ENCODE measurements at places on chromosomes 4 and X.

DNA sequence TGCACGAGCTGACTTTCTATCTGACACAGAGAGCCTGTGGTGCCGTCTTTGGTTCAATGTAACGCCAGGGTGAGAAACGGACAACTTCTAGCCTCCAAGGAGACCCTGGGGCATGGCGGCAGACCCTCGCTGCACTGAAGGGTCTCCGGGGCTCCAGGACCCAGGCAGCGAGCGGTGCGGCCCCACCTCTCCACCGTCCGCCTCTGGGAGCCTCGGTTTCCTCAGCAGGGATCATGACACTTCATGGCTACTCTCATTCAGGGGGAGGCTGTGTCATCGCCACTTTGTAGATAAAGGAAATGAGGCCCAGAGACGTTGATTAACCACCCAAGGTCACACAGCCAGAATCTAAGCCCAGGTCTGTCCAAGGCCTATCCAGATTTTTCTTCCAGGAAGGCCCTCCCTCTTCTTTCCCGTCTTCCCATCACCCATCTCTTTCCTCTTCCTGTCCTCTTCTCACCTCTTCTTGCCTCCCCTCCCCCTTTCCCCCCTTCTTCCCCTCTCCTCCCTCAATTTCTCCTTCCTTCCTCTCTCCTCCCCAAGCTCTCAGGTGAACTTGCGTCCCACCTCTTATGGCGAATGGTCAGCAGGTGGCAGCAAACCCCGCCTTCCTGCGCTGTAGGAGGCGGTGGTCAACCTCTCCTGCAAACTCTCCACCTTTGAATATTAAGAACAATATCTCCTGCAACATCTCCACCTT, 69.3 kb upstream of the HMX1 start:
- no peak for DNase-seq

GRCh38 chr4:101200561-101200960, 146.8 kb downstream of the PPP3CA start:
- no peak for DNase-seq

GRCh38 chrX:16834806-16835205, 35.4 kb downstream of the RBBP7 start:
- DNase-seq = no peak

DNA sequence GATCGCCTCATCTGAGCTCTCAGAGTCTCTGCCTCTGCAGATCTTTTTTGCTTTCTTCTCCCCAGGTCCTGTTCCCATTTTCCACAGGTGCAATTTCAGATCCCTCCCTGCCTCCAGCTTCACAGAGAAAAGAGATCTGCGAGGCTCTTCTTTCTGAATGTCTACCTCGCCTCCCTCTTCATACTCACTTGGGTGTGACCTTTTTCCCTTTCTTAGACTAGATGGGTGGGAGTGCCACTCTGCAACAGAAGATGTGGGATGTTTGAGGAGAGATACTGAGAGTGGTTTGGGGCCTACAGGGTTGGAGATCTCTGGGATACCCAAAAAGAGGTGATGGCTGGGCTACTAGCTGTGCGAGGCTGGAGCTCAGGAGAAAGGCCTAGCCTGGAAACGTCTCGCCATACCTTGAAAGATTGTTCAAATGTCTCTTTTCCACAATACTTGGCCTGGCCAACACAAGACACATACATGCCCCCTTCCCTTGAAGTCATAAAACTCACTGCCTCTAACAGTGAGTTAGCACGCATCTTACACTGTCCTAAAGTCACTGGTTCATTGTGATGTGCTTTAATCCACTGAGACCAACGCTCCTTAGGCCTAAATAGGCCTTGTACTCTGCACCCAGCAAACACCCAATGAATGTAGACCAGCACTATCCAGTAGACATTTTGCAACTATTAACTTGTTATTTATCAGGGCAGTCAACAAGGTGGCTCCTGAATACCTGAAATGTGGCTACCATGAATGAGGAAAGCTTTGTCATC, 33.6 kb downstream of the IRF2 start:
- DNase-seq = no peak

DNA sequence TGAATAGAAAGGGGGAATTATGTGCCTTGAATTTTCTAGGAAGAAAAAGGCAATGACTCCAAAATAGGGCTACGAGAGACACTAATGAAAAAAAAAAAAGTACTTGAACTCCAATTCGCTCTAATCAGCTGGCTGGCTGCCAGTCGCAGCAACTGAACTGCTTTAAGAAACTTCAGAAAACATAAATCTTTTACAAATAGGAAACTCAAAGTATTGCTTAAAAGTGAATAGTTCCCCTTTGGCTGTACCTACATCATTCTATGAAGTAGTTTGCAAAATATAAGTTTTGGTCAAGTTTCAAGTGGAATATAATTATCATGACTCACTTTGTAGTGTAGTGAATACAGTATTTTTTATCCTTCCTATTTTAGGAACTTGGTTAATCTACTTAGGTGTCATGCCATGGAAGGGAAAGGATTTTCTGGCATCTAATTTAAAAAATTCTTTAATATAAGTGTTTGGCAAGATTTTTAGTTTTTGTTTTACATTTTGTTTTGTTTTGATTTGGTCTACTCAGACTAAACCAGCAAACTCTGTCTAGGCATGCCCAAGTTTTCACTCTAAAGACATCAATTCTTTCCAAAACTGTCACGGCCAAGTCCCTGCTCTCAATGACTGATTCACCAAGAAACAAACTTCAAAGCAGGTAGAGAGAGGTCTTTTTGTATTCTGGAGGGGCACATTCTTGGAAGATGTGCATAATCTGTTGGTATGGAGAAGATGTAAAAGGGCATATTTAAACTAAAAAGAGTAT, 382.4 kb upstream of the GALNT7 start:
- no peak for DNase-seq

DNA sequence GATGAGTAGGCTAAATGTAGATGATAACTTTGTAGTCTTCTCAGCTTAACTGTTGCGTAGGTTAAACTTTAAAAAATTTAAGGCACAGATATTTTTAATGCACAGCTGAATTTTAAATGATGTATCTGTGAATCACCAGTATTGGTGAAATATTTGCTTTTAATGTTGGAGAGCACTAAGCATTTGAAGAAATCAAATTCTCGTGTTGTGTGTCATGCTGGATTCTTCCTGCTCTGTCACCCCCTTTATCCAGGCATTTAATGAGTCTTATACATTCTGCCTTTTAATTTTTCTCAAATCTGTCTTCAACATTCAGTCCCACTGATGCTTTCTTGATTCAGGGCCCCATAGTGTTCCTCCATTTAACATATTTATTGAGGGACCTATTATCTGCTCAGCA, 76.7 kb downstream of the SLC4A4 start:
- no peak for DNase-seq

- no peak for DNase-seq
Observed at GRCh38 chrX:8969378-8969777, 64.5 kb downstream of the FAM9B start.

DNA sequence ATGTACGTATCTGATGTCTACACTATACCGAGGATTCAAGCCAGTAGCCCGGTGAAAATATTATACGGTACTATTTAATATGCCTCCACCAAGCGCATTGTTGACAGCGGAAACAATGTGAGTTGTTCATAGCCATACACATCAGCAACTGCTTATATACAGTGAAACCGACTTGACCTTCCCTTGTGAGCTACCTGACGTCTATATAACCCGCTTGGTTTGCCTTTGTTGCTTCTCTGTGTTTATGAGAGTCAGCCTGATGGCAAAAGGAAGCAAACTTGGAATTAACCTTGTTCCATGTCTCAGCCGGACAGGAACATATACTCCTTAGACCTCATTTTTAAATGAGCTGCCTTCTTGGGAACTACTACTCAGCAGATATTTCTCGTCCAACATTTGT, 211.8 kb downstream of the DCTD start:
- no peak for DNase-seq

DNA sequence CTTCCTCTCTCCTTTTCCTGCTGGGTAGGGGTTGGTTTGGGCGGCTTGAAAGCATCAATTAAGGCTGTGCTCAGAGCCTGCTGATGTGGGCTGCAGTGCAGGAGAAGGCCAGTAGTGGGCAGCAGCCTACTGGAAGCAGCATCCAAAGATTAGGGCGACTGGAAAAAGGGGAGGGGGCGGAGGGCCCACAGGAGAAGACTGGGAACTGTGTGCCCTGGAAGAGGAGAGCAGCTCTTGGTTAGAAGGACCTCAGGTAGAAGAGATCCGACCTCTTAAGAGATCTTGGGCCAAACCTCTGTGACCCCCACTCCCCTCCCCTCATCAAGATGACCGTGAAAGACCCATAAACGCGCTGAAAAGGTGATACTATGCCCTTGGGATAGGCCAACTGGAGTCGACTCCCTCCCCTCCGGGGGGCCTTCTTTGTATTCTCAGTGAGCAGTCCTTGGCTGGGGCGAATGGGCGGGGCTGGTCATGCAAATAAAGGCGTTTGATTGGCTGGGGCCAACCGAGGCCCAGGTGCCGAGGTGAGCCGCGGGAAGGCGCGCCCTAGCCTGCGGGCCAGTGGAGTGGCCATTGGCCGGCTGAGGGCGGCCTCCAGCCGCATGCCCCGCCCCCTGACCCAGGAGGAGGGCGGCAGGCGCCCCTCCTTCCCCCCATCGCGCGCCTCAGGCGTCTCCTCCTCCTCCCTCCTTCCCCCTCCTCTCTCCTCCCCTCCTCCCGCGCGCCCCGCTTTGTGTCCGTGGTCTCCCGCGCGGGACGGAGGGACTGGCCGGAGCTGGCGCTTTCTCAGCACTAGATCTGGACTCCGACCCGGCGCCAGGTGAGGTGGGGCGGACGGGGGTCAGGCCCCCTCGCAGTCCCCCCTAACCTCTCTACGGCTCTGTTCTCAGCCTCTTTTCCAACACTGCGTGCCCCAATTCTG, 10.1 kb downstream of the DLG3 start:
- peak; percentile 70 for DNase-seq

- no peak for DNase-seq
Observed at GRCh38 chrX:136159611-136160025, 12.3 kb downstream of the FHL1 start.

- no peak for DNase-seq
Observed at GRCh38 chr4:52234561-52235440, 183.7 kb downstream of the SPATA18 start.

GRCh38 chr4:124943938-124944337, 231.4 kb upstream of the ANKRD50 start:
- no peak for DNase-seq

- DNase-seq = no peak
Observed at GRCh38 chrX:64202808-64203325, 2.6 kb downstream of the AMER1 start.

- no peak for DNase-seq
Observed at GRCh38 chr4:101217353-101218031, 129.8 kb downstream of the PPP3CA start.

DNA sequence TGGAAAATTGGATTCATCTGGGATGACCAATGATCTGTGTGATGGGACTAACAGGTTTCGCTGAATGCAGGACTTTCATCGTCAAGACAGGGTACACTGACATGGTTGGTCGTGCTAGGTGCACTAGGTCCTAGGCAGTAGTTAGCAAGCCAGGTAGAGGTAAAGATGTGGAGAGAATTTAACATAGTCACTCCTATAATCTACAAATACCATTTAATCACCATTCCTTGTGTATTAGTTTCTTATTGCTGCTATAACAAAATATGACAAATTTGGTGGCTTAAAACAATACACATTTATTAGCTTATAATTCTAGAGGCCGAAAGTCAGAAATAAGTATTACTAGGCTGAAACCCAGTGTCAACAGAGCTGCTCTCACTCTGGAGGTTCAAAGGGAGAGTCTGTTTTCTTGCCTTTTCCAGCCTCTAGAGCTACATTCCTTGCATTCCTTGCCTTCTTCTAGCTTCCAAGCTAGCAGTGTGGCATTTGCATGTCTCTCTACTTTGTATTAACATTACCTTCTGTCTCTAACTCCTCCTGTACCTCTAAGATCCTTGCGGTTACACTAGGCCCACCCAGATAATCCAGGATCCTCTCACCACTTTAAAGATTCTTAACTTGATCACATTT, 98.7 kb upstream of the GRIA3 start:
- DNase-seq = no peak

GRCh38 chrX:10769195-10769594, 148.8 kb upstream of the MID1 start:
- DNase-seq = no peak

DNA sequence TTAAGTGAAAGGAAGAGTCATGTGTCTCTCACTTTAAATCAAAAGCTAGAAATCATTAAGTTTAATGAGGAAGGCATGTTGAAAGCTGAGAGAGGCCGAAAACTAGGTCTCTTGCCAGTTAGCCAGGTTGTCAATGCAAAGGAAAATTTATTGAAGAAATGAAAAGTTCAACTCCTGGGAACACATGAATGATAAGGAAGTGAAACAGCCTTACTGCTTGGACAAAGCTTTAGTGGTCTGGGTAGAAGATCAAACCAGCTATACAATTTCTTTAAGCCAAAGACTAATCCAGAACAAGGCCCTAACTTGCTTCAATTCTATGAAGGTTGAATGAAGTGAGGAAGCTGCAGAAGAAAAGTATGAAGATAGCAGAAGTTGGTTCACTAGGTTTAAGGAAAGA, 24.9 kb downstream of the RHOH start:
- DNase-seq = no peak

DNA sequence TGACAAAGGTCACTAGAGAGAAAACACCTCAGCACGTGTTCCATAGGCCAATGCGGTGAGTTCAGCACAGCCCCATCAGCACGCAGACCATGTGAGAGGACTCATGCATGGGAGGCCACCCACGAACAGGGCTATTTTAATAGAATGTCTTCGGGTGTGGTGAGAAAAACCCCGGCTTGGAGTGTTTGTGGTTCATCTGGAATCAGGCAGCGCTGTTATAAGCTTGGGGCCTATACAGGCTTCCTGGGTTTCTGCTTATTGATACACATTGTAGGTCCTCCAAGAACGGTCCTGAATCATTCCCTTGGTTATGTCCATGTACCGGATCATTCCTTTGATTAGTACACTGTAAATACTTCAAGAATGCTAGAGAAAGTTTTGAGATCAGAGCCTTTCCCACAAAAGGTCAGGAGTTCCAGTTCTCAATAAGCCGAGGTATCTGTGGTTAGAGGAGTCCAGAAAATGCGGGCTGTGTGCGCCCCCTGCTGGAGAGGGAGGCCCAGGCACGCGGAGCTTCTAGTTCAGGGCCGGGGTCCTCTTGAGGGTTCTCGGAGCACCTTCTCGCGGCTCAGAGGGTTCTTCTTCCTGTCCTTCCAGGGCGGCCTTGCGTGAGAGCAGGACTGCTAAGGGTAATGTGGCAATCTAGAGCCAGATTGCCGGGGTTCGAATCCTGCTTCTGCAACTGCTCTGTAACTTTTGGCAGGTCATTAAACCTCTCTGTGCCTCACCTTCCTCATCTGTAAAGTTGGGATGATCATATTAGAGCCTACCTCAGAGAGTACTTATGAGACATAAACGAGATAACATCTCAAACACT, 51.8 kb downstream of the TLR10 start:
- peak; percentile 71 for DNase-seq

- no peak for DNase-seq
Observed at GRCh38 chrX:21666679-21667078, 8.5 kb upstream of the KLHL34 start.

DNA sequence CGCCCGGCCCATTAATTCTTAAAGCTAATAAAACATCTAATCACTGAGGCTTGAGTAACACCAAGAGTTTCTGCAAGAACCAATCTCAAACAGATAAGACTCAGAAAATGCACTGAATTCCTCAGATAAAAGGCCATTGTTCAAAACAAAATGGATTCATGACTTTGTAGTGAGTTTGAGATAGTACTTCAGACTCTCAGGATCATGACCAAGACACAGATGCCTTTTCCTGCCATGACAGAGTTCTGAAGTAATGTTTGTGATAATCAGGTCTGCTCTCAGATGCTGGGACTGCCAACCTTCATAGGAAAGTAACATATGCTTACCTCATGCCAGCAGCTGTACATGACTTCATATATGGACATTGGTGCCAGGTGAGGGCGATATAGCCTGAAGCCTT, 54.6 kb downstream of the NIPAL1 start:
- no peak for DNase-seq

- no peak for DNase-seq
Observed at GRCh38 chr4:83247415-83248357, 36.9 kb downstream of the COQ2 start.
